ENCODE measurements at places on chromosomes 3 and 15.

DNA sequence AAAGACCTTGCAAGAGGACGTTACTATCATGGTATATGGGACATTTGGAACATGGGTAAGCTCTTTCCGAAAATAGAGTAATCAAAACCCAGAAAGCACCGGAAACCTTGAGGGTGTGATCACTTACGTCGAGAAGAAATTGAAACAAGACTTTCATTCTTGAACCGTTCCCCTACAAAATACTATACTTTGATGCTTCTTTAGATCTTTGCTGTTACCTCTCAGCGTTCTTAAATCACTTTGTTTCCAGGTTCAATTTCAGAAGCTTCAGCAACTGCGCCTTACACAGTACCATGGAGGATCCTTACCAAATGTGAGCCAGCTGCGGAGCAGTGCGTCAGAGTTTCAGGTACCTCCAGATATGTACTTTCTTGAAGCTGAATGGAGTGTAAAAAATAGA is 10.1 kb downstream of the CRTC3 start:
- DNase-seq = no peak

DNA sequence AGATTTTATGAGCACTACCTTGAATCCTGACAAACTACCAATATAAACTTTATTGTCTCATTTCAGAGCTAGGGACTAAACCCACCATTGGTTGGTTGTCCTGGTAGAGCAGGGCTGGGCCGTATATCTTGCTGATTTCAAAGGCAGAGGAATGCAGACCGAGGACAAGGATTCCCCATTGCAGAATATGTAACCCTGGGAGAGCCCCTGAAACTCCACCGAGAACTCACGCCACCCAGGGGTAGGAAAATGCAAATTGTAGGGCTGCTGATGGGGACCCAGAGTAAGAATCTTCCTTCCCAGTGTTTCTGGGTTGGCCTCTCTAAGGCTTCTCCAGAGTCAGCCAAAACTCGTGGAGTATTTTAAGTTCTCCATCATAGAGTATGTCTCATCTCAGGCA is 235.3 kb downstream of the ABHD5 start:
- no peak for DNase-seq

DNA sequence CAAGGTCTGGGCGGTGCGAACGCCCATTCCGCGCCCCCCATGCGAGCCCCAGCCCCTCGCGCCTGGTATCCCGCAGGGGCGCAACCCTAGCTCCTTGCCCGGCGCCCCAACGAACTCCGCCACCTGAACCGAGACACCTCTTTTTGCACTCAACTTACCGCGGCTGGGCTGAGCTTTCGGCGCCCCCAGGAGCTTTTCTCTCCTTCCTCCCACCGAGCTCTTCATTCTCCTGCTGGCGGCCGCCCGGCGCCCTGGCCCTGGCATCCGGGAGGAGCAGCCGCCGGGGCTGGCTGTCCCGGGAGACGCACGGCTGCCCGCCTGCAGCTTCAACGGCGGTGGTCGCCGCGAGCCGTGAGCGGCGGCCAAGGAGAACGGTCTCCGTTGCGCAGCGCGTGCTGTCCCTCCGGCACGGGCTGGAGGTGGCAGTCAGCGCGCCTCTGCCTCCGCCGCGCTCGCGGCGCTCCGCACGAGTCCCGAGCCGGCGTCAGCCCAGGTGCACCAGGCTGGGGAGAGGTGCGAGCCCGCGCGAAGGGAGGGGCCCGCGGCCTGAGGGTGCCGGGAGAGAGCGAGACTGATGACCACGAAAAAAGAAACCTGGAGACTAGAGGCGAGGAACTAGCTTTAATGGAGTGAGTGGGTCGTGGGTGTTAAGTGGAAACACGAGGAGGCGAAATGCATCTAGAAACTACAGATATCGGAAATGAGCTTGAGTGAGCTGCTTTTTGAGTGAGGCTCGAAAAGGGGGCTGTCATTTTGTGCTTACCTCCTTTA is 621.5 kb upstream of the ZNF385D start:
- no peak for DNase-seq

DNA sequence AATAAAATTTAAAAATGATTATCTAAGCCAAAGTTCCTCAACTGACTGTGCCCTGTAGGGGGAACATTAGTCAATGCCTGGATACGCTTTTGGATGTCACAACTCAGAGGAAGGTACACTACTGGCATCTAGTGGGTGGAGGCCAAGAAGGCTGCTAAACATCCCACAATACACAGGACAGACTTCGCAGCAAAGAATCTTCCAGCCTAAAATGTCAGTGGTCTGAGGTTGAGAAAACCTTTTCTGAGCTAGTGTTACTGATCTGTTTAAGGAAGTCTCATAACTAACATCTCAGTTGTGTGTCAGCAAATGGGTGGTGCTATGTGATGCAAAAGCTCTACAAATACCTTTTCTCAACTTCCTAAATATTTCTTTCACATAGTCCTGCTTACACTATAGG is 20.9 kb upstream of the LDHAL6B start:
- DNase-seq = no peak

GRCh38 chr3:108250626-108251025 is 28.4 kb upstream of the IFT57 start:
- DNase-seq = no peak

- DNase-seq = no peak
These were observed 505.6 kb downstream of the LPP start for GRCh38 chr3:188659449-188660090.

GRCh38 chr3:174158674-174159073 is 700.5 kb upstream of the NAALADL2 start:
- no peak for DNase-seq

GRCh38 chr3:149042789-149043386 is 43.4 kb downstream of the HLTF start:
- no peak for DNase-seq

GRCh38 chr3:192851821-192852372 is 65.8 kb downstream of the MB21D2 start:
- DNase-seq = no peak

Data from hematopoietic multipotent progenitor cell treated with erythropoietin and hydrocortisone succinate and interleukin-3 and kit ligand, for 15 days (in vitro differentiated cells).